A673 (cell line): ENCODE measurements at places on chromosomes 7 and 10.

DNA sequence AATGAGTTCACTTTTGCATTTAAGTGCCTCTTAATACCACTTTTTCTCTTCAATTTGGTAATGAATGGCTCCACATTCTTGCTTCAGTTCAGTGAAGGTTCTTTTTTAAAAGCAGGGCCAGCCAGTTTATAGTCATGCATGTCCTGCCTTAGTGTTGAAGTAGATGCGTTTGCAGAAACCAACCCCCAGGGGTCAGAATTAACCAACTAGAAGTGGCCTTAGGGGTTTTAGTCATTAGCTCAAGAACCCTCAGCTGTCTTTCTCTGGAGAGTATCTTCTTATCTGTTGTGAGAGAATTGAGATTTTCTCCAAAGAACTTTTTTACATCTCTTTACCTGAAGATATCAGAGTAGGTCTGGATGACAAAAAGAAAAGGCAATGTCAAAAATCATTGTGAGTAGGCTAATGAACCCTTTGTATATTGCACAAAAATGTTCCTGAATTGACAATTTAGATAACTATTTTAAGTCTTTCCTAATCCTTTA lies 82.2 kb downstream of the PIK3CG start:
- peak; percentile 79 for DNase-seq

- DNase-seq = no peak
Observed at GRCh38 chr7:34163956-34164355, 258.6 kb downstream of the BMPER start.

GRCh38 chr10:71608819-71609768 lies 110.5 kb downstream of the C10orf105 start:
- DNase-seq = peak; percentile 78

- DNase-seq = peak; percentile 64
Observed at GRCh38 chr10:114821915-114822443, 399 bp downstream of the FHIP2A start.

GRCh38 chr10:109953766-109954165 lies 30.5 kb upstream of the XPNPEP1 start:
- no peak for DNase-seq

DNA sequence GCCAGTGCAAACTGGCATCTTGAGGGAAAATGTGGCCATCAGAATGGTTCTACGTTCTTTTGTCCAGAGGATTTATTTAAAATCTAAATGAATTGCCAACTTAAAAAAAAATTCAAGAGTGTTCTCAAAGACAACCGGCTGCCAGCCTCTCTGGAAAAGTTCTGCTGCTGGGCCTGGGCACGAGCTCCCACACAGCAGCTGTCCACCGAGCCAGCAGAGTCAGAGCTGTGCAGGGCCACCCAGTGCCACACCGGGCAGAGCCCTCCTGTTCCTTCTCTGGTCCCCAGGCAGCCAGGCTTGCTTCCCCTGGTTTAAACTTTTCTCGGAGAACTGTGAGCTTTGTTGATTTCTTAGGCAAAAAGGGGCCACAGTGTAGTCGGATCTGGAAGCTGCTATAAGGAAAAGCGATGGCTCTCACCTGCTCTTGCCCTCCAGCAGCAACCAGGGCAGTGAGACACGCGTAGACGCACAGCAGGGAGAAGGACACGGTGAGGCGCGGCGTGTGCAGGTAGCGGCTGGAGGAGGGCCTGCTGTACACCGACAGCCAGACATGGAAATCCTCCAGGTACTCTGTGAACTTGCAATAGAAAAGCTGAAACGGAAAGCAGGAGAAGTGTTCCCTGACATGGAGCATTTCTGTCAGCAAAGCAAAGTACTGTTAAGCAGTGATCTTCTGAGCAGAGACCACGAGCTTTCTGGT lies 111.6 kb downstream of the PKD1L1 start:
- no peak for DNase-seq

- DNase-seq = no peak
Observed at GRCh38 chr7:19377611-19378344, 232.6 kb upstream of the FERD3L start.

GRCh38 chr10:102735065-102735562 lies 8.6 kb upstream of the WBP1L start:
- peak; percentile 28 for DNase-seq
